WTC11 (cell line): ENCODE measurements at places on chromosomes 3 and 15. TPM values are rescaled to one million over a fixed set of nuclear protein-coding genes. Genes with fewer than 3 reads are reported as not detected.

GRCh38 chr15:48899793-48900192 lies 21.9 kb downstream of the EID1 start:
- DNase-seq = no peak
- H3K4me1 ChIP-seq = peaks cover 17% of the 10 kb centered on the region
- H3K27me3 ChIP-seq = no peaks in the 10 kb centered on the region
- H3K27ac ChIP-seq = no peak overlapping the region

GRCh38 chr3:128412180-128413002 lies 54.3 kb downstream of the DNAJB8 start:
- H3K4me1 ChIP-seq = peaks cover 23% of the 10 kb centered on the region
- H3K4me3 ChIP-seq = no peak overlapping the region
- H3K27me3 ChIP-seq = no peaks in the 10 kb centered on the region; the same call in 1 of the 2 replicates
- no peak for DNase-seq
- H3K36me3 ChIP-seq = no peaks in the 10 kb centered on the region

DNA sequence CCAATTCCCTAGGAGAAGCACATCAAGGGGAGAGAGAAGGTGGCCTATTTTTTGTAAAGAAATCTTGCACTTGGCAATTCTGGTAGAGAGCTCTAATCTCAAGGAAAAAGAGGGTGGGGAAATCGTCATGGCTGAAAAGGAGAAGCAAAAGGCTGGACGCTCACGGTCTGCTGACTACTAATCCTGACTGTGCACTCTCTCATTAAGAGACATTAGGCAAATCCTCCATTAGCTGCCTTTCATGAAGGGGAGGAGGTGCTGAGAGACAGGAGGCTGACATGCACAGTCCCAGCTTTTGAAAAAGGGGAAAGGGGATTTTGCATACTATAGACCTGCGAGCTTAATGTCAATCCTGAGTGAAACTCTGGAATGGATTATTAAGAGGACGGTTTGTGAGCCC lies 170.0 kb downstream of the NR2F2 start:
- H3K27me3 ChIP-seq = peaks cover 3% of the 10 kb centered on the region
- no peak overlapping the region for H3K27ac ChIP-seq
- no peaks in the 10 kb centered on the region for H3K36me3 ChIP-seq
- no peak for DNase-seq

DNA sequence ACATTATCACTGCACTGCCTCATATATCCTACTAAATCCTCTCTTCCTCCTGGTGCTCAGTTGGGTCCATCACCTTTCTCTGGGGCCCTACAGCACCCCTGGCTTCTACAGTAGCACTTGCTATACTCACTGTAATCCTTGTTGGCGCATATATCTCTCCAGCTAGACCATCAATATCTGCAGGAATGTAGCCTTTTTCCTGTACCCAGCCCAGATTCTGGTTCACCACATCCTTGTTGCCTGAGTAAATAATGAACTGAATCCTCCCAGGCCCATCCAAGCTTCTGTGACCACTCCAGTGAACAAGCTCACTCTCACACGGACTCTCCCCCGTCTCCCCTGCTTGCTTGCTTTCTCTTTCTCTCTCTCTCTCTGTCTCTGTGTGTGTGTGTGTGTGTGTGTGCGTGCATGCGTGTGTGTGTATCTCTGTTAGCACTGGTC lies 62.5 kb upstream of the LIPC start:
- H3K36me3 ChIP-seq = peaks cover 19% of the 10 kb centered on the region
- no peaks in the 10 kb centered on the region for H3K4me1 ChIP-seq
- DNase-seq = no peak
- no peak overlapping the region for H3K4me3 ChIP-seq

Gene DUOXA2
- total RNA-seq = 0.11 TPM in 1 of 3 replicates, not detected in the others

DNA sequence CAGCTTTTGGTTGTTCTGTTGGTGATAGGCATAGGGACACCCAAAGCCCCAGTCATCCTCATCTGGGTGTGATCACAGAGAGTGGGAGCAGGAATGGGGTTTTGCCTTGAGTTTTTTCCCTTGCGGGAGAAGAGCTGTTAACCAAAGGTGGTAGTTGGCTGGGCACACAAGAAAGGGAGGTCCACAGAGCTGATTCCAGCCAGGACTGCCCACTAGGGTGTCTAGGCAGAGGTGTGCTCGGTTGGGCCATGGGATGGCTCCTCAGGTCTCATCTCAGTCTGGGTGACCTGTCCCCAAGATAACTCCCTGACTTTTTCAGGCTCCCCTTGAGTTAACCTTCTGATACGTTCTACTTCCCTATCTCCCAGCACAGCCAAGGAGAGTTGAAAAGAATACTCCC lies 134.8 kb downstream of the PDE8A start:
- H3K4me1 ChIP-seq = no peaks in the 10 kb centered on the region
- no peak overlapping the region for H3K4me3 ChIP-seq
- no peaks in the 10 kb centered on the region for H3K27me3 ChIP-seq
- H3K27ac ChIP-seq = no peak overlapping the region

DNA sequence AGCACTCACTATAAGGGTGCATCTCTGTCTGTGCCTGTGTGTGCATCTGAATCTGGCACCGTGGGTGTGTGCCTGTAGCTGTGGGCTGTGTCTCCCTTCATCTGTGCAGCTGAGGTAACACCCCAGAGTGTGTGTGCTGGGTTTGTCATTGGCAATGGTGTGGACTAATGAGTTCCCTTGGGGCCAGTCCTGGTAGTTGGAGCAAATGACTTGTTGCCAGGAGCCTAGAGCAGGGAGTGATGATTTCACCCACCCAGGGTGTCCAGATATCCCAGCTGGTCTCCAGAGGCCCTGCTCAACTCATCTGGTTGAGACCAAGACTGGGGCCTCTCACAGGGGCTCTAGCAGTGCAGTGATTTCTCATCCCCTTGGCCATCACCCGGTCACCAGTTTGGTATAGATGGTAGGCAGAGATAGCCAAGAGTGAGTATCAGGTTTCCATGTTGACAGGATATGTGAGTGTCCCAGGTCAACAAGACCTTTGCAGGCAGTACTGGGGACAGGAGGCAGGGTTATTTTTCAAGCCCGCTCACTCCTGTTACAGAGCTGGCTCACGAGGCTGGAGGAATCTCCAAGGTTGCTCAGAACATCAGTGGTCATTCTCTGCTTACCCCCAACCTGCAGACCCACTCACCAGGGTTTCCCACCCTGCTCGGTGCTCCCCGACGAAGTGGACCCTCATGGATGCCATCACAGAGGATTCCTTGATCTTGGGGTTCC lies 4.1 kb upstream of the HDAC11 start:
- no peaks in the 10 kb centered on the region for H3K36me3 ChIP-seq
- peaks cover 53% of the 10 kb centered on the region for H3K27me3 ChIP-seq
- no peak overlapping the region for H3K4me3 ChIP-seq
- peaks cover 47% of the 10 kb centered on the region for H3K4me1 ChIP-seq
- H3K27ac ChIP-seq = no peak overlapping the region
- no peak for DNase-seq

DNA sequence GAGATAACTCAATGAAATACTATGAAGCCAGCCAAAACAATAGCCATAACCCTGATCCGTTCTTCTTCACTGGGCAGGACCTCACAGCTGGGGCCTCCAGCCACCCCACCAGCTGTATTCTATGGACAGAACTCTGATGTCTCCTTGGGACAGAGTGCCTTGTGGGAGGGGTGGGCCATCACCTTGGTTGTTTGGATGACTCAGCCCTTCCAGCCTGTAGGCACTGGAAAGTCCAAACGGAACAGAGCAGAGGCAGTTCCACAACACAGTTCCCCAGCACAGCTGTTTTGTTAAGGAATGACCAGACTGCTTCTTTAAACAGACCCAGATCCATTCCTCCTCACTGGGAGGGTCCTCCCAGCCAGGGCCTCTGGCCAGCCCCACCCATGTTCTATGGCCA lies 31.9 kb upstream of the ZBED2 start:
- peaks cover 3% of the 10 kb centered on the region for H3K27me3 ChIP-seq
- no peak for DNase-seq
- no peak overlapping the region for H3K4me3 ChIP-seq
- no peak overlapping the region for H3K27ac ChIP-seq
- H3K36me3 ChIP-seq = peaks cover 21% of the 10 kb centered on the region
- H3K4me1 ChIP-seq = no peaks in the 10 kb centered on the region

Gene STAB1
- total RNA-seq = 1.9 to 2.6 TPM (median 2.1 TPM) in 3 replicates

DNA sequence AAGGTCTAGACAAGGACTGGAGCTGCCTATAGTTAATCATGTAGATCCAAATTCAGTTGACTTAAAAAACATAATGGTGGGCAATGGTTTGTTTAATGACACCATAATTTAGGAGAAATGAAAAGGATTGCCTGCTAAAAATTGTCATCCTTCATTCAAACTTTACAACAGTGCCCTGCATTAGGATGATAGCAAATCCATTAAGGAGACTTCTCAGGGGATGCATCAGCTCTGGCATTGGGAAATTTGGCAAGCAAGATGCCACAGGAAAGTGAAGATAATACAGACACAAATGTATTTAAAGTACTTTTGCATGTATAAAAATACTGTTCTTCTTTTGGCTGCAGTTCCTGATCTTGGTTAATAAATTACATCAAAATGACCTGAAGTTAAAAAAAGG lies 93.1 kb upstream of the SKOR1 start:
- H3K27ac ChIP-seq = no peak overlapping the region
- DNase-seq = no peak
- no peaks in the 10 kb centered on the region for H3K36me3 ChIP-seq
- no peak overlapping the region for H3K4me3 ChIP-seq
- H3K27me3 ChIP-seq = no peaks in the 10 kb centered on the region; the same call in 1 of the 2 replicates
- peaks cover 57% of the 10 kb centered on the region for H3K4me1 ChIP-seq

Gene HRG
- 0.11 to 0.24 TPM (median 0.11 TPM) in 3 replicates for total RNA-seq
